Hematopoietic multipotent progenitor cell treated with erythropoietin and hydrocortisone succinate and interleukin-3 and kit ligand, for 4 days (in vitro differentiated cells): ENCODE measurements at places on chromosomes 3 and 15.

GRCh38 chr3:157145606-157146322 lies 14.2 kb downstream of the CCNL1 start:
- no peak for DNase-seq

- no peak for DNase-seq
Measured at GRCh38 chr15:47409038-47409437, 308.3 kb upstream of the SEMA6D start.

- no peak for DNase-seq
Measured at GRCh38 chr3:132007617-132008016, 27.2 kb downstream of the CPNE4 start.

- DNase-seq: no peak
Measured at GRCh38 chr3:113261063-113261625, 49.8 kb downstream of the BOC start.

GRCh38 chr3:46866720-46867549 lies 3.7 kb upstream of the MYL3 start:
- DNase-seq: peak; percentile 76

DNA sequence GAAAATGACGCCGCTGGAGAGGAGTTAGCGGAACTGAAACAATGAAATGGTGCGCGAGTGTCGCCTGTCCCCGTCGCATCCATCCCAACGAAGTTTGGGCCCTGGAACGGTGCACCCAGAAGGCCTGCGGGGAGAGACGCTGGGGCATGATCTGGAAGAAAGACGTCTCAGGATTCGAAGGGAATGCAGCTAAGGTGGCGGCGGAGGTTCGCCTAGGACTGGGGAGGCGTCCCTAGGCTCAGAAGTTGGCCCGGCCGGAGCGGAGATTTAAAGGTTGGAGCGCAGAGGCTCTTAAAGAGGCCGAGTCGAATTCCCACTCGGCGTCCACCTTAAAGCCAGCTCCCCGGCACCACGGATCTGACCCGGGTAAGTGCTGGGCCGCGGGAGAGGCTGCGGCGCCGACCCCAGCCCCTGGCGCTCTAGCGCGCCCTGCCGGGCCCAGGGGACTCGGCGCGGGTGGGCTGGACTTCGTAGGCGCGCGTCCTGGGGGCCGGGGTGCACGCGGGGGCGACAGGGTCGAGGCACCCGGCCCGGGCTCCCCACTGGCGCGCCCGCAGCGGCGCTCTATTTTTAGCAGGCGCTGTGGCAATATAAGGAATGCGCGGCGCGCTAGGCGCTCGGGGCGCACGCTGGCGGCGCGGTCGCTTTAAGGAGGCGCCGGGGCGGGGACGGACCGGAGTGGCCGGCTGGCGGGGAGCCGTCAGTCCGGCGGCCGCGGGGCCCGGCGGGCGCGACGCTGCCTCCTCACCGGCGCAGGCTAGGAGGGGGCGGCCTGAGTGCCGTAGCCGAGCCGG lies at the start of gene MRAS:
Gene MRAS, plus strand, starts transcription at position 620 of the 794 bp plus-strand sequence. CDS start 24,305 bp downstream, outside the sequence.
- DNase-seq: peak; percentile 72

DNA sequence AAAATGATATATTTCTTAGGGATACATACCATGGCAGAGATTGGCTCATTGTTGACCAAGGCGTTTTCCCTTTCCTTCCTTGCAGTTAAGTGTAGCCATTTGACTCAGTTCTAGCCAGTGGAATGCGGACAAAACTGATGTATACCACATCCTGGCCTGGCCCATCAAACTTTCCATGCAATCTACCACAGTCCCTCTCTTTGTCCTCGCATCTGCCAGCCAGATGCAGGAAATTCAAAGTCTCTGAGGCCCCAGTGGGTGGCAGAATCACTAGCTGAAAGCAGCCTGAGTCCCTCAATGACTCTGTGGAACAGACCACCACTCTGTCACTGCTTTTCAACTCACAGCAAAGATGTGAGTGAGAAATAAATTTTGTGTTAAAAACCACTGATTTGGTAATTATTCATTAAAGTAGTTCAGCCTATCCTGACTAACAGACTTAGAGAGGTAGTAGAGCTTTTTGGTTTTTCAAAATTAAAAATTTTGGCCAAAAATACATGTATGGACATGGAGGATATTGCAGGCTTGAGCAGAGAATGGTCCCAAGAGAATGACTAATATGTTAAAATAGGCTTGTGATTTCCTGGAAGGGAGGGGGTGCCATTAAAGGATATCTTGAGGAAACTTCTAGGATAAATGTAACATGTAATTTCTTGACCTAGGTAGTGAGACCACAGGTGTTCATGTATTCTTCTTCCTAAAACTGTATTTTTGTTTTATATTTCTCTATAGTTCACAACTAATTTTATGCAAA lies 10.9 kb downstream of the LRRFIP2 start:
- DNase-seq: peak; percentile 69
